ENCODE measurements at places on chromosomes 6 and 20.

GRCh38 chr6:25431306-25431974, 152.3 kb downstream of the CARMIL1 start:
- DNase-seq = no peak

- no peak for DNase-seq
These were observed 56.4 kb downstream of the TRDN start for GRCh38 chr6:123580331-123580730.

GRCh38 chr20:33676652-33677645, 2.7 kb upstream of the NECAB3 start:
- no peak for DNase-seq

GRCh38 chr20:48382304-48382703, 445.5 kb downstream of the PREX1 start:
- no peak for DNase-seq

DNA sequence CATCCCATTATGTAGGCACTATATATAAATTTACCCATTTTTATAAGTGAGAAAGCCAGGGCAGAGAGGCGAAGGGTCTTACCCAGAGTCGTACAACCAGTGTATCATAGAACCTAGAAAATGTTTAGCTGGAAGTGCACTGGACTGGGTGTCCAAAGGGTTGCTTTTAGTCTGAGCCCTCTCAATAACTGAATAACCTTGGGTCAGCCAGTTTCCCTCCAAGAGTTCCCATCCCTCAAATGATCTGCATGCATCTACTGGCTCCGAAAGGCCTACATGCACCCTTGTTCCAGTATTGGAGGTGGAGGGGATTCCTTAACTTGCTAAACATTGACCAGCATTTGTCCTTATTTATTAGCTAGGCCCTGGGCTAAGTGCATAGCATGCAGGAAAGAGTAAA, 3.8 kb downstream of the SNPH start:
- DNase-seq = no peak

- no peak for DNase-seq
These were observed 1.6 kb downstream of the DNAAF9 start for GRCh38 chr20:3405696-3406358.

DNA sequence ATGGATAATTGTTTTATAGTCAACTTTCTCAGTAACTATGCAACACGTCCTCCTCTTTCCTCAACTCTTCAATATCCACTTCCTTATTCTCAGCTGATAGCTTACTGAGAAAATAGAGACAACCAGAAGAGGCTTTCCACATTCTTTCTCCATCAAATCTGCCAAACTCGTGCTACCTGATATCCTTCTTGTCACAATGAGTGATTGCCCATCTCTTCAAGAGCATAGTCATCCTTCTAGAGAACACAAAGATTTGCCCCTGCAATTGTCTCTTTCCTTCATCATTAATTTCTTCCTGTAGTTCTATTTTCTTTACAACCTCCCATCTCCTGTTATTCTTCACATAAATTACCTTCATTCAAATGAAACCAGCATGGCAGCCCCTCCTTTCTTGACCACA, 75.9 kb upstream of the RGS17 start:
- DNase-seq = no peak

DNA sequence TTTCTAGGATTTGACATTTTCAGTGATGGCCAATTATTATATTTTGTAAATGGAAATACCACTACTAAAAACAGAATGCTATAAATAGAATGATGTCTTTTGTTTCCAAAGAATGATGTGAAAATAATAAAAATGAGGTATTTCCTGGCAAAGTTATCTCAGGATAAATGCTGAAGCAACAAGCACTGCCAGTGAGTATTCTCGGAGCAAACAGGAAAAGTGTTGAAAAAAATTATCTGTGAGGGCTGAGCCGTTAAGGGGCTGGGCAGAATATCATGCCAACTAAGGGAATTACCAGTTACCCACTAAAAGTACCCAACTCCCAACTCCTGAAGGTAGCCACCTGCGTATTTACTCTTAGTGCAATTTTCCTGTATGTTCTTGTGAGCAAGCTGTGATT, 23.6 kb upstream of the SCAF8 start:
- no peak for DNase-seq

- no peak for DNase-seq
These were observed 62.1 kb downstream of the WDR27 start for GRCh38 chr6:169639653-169640278.

- no peak for DNase-seq
These were observed 7.2 kb downstream of the NHSL1 start for GRCh38 chr6:138492113-138492512.
